ENCODE measurements at places on chromosomes 1 and 21.

- DNase-seq = no peak
Measured at GRCh38 chr1:110850627-110851026, 22.3 kb upstream of the CD53 start.

DNA sequence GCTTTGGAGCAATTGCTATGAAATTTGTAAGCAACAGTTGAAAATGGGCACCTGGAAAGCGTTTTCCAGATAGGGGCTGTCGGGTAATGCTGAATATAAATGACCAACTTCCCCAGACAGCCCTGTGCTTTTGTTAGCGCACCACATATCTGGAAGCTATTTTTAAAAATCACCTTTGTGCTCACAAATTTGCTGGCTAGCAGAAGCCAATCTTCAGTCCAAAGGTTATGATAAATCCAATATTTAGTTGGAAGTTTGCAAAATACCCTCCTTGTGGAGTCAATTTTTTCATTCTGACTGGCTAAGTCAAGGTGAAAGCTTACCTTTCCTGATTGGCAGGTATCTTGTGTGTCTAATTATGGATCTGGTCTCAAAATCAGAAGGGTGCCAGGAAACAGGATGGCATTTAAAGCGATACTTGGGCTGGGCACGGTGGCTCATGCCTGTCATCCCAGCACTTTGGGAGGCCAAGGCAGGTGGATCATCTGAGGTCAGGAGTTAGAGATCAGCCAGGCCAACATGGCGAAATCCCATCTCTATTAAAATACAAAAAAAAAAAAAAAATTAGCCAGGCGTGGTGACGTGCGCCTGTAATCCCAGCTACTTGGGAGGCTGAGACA lies 124.1 kb upstream of the AJAP1 start:
- no peak for DNase-seq

- DNase-seq = peak; percentile 87
Measured at GRCh38 chr1:31745096-31745945, 18.8 kb downstream of the ADGRB2 start.

DNA sequence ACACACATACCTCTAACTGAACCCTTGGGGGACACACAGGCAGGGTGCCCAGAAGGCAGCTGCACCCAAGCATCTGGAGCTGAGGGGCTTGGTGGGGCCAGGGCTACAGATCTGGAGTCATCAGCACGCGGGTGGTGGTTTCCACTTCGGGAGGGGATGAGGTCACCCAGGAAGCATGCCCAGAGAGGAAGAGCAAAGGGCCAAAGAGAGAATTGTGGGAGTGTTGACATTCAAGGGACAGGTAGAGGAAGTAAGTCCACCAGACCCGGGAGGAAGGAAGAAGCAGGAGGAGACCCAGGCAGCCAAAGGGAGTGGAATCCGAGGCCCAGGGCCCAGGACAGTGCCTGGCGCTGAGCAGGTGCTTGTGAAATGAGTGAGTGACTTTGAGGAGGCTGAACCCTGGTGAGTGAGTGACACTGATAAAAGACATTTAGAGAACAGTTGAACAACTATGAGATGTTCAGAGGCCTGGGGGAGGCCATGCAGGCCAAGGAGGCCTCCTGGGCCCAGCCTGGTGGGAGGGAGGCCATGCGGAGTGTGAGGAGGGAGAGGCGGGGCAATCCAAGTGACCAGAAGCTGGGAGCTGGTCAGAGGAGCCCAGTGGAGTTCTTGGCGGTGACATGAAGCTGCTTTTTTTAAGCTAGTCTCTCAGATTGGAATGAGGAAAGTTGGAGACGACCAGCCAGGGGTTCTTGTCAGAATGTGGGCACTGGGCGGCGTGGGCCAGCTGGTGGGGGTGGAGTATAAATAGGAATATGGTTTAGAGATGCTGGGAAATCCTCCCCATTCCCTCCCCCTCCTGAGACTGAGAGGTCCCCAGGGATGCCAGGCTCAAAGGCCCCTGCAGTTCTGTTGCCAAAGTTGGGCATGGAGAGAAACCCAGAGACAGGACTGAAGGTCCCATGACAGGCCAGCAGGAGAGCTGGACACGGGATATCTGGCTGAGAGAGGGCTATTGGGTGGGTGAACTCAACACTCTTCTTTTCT lies 7.9 kb downstream of the CDK18 start:
- DNase-seq = peak; percentile 81

GRCh38 chr21:44331650-44332307 lies 7.4 kb downstream of the CFAP410 start:
- DNase-seq = no peak

GRCh38 chr1:43797891-43798290 lies 90.6 kb downstream of the ST3GAL3 start:
- no peak for DNase-seq

- no peak for DNase-seq
Measured at GRCh38 chr21:14435423-14435822, 52.5 kb upstream of the HSPA13 start.

DNA sequence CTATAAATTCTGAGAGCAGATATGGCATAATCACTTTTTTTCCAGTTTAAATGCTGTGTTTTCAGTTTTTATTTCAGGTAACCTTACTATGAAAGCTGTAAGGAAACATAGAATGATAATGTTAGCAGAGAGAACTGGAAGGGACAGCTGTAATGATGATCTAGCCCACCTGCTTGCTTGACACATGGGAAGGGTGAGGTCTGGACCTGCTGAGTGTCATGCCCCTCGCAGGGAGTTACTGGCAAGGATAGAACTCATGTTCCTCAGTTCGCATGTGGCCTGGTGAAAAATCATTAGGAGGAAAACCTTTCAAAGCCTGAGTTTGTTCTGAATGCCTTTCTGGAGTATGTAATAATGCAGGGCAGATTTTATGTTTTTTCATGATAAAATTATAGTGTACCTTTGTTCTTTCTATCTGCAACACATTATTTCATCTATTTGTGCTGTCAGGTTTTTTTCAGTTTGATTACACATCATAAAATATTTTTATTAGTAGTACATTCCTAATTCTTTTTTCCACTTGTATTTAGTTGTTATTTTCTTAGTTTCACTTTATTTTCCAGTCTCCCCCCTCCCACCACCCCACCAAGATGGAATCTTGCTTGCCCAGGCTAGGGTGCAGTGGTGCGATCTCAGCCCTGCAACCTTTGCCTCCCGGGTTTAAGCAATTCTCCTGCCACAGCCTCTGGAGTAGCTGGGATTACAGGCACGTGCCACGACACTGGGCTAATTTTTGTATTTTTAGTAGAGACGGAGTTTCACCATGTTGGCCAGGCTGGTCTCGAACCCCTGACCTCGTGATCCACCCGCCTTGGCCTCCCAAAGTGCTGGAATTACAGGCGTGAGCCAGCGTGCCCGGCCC lies 8.0 kb downstream of the DDI2 start:
- no peak for DNase-seq

- DNase-seq = no peak
Measured at GRCh38 chr1:100320311-100321099, 31.8 kb upstream of the CDC14A start.

DNA sequence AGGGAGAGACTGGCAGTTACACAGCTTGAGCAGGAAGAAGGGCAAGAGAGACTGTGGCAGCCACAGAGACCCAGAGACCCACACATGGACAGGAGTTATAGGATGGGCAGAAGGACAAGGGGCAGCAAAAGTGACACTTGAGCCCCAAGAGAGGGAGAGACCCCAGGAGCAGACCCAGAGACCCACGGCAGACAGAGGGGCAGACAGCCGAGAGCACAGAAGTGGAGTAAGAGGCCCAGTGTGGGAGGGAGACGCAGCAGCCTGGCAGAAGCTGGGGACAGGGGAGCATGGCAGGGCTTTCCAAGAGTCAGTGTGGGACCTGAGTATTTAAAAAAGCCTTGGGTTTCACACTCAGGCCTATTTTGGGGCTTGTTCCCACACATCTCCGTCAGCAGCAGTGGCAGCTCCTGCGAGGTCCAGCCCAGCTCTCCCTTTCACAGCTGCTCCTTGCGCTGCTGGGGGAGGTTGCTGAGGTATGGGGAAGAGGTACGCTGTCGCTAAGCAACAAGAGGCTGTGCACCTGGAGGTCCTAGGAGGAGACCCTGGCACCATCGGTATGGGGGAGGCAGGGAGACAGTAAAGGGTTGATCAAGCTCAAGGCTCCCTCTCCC lies 9.0 kb upstream of the MEF2D start:
- DNase-seq = no peak

GRCh38 chr1:213075725-213076124 lies 24.7 kb downstream of the RPS6KC1 start:
- no peak for DNase-seq

DNA sequence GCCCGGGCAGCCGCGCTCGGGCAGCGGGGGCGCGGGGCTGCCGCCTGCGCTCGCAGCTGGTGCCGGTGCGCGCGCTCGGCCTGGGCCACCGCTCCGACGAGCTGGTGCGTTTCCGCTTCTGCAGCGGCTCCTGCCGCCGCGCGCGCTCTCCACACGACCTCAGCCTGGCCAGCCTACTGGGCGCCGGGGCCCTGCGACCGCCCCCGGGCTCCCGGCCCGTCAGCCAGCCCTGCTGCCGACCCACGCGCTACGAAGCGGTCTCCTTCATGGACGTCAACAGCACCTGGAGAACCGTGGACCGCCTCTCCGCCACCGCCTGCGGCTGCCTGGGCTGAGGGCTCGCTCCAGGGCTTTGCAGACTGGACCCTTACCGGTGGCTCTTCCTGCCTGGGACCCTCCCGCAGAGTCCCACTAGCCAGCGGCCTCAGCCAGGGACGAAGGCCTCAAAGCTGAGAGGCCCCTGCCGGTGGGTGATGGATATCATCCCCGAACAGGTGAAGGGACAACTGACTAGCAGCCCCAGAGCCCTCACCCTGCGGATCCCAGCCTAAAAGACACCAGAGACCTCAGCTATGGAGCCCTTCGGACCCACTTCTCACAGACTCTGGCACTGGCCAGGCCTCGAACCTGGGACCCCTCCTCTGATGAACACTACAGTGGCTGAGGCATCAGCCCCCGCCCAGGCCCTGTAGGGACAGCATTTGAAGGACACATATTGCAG lies 3.0 kb downstream of the ARTN start:
- peak; percentile 64 for DNase-seq

DNA sequence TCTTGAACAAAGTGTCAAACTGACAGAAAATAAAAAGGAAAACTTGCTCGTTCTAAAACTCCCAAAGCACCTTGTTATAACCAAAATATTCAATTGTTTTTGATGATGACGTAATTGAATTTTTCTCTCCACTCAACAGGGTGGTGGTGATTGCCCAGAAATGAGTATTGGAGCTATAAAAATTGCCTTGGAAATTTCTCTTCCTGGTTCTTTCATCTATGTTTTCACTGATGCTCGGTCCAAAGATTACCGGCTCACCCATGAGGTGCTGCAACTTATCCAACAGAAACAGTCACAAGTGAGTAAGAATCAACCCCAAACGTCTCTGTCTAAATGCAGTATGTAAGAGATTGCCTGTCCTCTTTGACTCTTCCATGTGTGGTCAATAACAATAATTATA lies 130.1 kb downstream of the HMCN1 start:
- DNase-seq = no peak

Data from right cardiac atrium (tissue), 5 donors.